ENCODE measurements at places on chromosomes 2 and 18.

GRCh38 chr2:180463608-180464007, 456.5 kb upstream of the CWC22 start:
- no peak for DNase-seq

GRCh38 chr2:112480530-112481049, 1.4 kb upstream of the TTL start:
- peak; percentile 15 for DNase-seq

- DNase-seq = no peak
These were observed 113.2 kb downstream of the SH3BP4 start for GRCh38 chr2:235064976-235065375.

DNA sequence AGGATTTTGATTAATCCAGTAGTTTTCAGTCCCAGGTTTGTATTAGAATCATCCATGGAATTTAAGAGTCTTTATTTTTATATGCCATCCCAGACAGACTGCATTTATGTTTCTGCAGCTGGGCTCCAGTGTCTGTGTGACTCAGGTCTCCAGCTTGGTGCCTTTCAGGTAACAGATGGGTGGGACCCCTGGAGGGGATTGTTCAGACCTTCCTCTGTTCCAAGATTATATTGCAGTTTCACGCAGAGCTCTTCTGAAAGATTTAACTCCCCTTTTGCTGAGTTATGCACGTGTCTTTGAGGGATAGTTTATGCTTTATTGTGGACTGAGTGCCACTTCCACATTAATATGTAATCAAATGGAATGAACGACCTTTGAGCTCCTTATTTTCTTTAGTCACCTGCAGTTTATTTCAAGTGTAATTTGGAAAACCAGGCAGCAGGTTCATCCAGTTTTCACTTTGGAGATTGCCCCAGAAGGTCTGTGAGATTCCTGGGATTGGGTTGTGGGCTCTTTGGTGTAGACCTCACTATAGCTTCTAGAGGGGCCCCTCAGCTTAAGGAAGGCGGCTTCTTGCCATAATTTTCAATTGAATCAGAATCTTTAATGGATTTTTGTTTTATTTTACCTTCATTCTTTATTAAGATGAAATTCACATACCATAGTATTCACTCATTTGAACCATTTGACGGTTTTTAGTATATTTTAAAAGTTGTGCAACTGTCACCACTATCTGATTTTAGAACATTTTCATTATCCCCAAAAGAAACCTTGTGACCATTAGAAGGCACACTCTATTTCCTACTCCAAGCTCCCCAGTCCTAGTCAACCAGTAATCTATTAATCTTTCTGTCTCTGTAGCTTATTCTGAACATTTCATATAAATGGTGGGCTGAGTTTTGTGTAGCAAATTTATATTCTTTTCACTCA, 135.0 kb downstream of the WDSUB1 start:
- DNase-seq = no peak

GRCh38 chr2:196591621-196592022, 47.9 kb upstream of the CCDC150 start:
- peak; percentile 21 for DNase-seq

GRCh38 chr2:60556576-60557485, 3.4 kb upstream of the BCL11A start:
- no peak for DNase-seq

GRCh38 chr2:32624812-32625211, 3.0 kb upstream of the TTC27 start:
- DNase-seq = no peak

DNA sequence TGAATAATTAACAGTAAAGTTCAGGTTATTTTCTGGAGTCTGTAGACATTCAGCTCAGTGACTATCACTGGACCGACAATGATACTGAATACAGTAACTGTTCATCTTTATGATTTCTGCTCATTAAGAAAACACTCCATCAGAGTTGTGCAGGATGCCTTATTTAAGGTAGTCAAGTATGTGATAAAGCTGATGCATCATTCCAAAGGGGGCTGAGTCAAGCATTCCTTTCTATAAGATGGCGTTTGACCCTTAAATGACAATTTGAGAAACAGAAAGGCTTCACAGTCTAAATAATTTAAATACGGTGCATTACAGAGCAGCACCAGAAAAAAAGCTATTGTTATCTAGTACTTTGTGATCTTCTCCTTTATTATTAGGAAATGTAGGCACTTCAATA, 131.1 kb downstream of the CDH2 start:
- DNase-seq = no peak

GRCh38 chr2:157181234-157181633, 76.3 kb upstream of the GALNT5 start:
- DNase-seq = no peak

GRCh38 chr2:79892123-79892522, 379.3 kb downstream of the CTNNA2 start:
- no peak for DNase-seq

GRCh38 chr2:160928854-160929301, 231.3 kb upstream of the TANK start:
- DNase-seq = no peak

- no peak for DNase-seq
These were observed 158.3 kb upstream of the NDUFV2 start for GRCh38 chr18:8943900-8944870.

- no peak for DNase-seq
These were observed 26.3 kb downstream of the MBP start for GRCh38 chr18:77106331-77106730.

DNA sequence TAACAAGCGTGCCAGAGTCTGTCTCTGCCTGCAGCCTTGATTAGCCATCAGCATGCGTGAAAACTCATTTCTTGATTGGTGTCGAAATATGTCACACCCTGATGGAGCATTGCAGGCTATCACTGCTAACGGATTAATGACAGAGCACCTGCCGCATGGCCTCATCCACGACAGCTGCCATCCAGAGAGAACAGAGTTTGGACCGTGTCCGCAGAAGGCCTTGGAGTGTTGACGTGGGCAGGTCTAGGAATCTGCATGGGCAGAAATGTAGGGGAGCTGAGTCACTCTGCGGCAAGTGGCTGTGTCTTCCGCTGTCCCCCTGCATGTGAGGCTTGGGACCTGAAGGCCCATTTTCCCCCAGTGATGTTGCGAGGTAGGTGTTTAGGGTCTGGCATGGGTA, 43.0 kb downstream of the KLHL29 start:
- no peak for DNase-seq

DNA sequence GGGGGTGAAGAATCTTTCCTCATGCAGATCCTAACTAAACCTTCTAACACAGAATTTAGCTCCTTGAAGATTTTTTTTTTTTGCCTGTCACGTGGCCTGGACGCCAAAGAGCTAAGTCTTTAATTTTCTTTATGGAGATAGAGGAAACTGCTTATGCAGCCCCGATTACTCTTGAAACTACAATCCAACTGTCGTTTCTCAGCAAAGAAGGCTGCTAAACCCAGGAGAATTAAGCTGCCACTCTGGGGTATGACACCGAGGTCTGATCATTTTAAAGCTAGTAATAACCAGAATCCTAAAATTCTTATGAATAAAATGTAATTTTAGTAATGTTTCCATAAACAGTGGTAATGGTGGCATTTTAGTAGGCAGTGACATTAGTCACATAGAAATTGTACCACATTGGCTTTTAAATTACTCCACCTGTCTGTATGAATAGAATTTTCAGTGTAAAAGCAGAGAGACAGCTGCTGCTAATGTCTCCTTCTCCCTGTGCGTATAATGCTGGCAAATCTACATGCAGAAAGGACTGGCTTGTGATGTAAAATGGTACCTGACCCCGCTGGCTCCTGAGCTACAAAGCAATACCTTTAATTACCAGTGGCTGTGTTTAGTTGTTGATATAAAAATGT, 86.5 kb downstream of the MEIS1 start:
- DNase-seq = peak; percentile 28

GRCh38 chr18:63207835-63208234, 111.7 kb downstream of the BCL2 start:
- DNase-seq = peak; percentile 50

GRCh38 chr2:199468561-199469513, 11.1 kb upstream of the SATB2 start:
- DNase-seq = no peak

- DNase-seq = no peak
These were observed 110.0 kb upstream of the ARL4C start for GRCh38 chr2:234606896-234607295.

DNA sequence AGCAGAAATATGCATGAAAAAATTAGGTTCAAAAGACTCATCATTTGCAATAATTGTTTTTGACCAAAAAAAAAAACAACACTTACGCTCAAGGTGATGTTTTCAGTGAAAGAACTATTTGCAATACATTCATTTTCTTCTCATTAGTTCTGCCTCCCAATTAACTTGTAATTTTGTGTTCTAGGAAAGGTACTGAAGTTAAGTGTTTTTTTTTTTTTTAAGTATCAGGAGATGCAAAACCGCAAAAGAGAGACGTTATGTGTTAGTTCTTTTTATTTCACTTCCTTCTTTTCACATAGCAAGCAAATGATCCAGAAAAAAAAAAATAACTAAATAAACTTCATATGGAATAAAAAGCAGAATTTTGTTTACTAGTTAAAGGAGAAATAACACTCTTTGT, 735.2 kb upstream of the GCFC2 start:
- no peak for DNase-seq

GRCh38 chr18:39421276-39421675, 1855.7 kb upstream of the CELF4 start:
- DNase-seq = no peak

- no peak for DNase-seq
These were observed 7.1 kb downstream of the NEURL3 start for GRCh38 chr2:96498021-96498431.

All from COR-L47 (cell line).